ENCODE measurements at places on chromosomes 13 and 19. TPM values are rescaled to one million over a fixed set of nuclear protein-coding genes. Genes with fewer than 3 reads are reported as not detected.

DNA sequence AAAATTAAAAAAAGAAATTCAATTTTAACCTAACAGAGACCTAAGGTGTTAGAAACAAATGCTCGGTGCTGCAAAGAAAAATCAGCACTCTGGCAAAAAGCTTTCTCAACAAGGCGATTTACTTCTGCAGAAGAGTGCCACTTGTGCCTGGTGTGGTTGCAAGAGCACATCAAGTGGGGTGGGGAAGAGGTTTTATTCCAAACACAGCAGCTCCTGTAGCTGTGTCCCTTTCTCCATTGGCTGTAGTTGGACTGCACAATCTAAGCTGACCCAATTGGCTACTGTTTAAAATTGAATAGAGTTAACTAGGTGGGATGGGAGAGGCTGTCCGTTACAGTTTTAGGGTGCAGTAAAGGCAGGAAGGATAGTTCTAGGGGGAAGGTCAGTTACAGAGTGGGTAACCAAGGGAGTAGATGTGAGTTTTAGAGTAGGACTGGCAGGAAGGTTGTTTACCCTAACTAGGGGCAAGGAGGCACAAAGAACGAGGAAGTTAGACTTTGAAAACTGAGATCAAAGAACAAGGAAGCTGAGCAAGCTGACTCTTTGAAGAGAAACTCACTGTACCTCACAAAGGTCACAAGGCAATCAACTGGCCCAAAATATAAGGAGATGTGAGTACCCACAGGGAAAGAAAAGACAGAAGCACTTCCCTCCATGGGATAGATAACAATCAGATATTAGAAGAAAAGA lies 145.7 kb downstream of the LIG4 start:
- no peak for DNase-seq

PSG11 gene
- not detected for total RNA-seq

ZNF99 gene
- total RNA-seq: not detected

DNA sequence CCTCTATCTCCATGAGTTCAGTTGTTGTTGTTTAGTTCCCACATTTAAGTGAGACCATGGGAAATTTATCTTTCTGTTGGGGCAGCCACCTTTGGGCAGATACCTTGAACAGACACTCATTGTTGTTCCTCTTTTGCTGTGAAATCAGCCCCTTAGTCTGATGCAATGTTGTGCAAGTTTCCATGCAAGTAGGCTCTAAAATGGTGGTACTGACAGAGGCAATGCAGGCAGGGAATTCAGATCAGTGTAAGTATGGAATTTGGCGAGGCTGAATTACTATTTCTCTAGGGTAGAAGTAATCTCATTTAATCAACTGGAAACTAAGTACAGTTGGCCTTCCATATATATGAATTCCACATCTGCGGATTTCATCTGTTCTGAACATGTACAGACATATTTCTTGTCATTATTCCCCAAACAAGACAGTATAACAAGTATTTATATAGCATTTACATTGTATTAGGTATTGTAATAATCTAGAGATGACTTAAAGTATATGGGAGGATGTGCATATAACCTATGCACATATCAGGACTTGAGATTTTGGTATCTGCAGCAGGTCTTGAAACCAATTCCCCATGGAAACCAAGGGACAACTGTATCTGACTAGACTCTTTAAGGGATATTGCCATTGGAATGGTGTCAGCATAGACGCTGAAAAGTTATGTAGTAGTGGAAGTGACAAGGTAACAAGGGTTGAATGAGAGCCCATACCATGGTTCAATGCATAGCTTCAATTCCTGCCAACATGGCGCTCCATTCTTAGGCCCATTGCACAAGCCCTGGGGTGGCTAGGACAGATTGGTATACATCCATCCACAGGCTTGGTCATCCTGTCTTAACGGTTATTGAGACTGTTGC lies 281.5 kb upstream of the HTR2A start:
- no peak for DNase-seq

GRCh38 chr13:46751811-46752635 lies 44.9 kb downstream of the ESD start:
- peak; percentile 81 for DNase-seq

DNA sequence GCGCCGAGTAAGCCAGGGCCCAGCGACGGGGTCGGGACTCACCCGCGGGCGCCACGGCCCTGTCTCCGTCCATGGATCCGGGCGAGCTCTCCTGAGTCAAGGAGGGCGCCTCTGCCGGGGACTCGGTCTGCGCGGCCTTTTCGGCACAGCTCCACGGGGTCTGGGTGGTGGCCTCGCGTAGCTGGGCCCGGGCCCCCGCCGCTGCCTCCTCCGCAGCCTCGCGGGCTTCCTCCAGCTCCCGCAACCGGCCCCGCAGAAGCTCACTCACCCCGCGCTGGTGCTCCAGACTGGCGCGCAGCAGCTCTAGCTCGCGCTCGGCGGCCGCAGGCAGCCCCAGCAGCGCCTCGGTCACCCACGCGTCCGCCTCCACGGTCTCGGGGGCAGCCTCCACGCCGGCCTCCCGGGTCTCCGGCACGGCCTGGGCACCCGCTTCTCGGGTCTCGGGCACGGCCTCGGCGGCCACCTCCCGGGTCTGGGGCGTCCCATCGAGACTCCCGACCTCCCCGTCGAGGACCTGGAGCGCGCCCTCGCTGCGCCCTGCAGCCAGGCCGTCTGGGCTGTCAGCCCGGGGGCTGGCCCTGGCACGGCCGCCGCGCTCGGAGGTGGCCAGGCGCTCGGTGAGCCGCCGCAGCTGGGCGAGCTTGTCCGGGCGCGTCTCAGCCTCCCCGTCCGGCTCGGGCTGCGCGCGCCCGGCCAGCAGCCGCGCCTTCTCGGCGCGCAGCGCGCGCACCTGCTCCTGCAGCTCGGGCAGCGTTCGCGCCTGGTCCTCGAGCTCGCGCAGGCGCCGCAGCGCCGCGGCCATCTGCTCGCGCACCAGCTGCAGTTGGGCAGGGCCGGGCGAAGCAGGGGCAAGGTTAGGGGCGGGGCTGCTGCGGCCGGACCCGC lies 8.4 kb downstream of the KANK3 start:
- peak; percentile 81 for DNase-seq

MICOS13 gene
- total RNA-seq: 44.7 TPM

Data from lung microvascular endothelial cell (primary cell).